ENCODE measurements at places on chromosomes 5 and 9. TPM values are rescaled to one million over a fixed set of nuclear protein-coding genes. Genes with fewer than 3 reads are reported as not detected.

CCNO gene
- total RNA-seq = 0.42 TPM

ADGRD2 gene
- 1.2 TPM for total RNA-seq

NDUFA8 gene
- total RNA-seq = 60.7 TPM

TSSK1B gene
- total RNA-seq = not detected

SLCO4C1 gene
- 4.8 TPM for total RNA-seq

DNA sequence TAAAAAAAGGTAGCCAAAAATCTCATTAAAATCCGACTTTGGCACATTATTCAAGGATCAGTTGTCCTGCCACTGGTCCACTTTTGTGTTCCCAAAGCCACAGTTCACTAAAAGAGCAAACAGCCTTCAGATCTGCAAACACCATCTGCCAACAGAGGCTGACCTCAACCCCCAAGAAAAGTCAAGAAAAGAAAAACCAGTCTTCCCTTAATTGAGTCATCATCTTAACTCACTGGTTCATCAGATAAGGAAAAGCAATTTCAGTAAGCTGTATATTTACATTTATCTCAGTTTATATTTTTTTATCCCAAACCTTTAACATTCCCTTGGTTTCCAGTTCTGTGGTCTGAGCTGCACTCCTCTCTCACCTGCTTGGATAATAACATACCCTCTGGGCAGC is 21.2 kb downstream of the RASEF start:
- no peaks in the 10 kb centered on the region for H3K27me3 ChIP-seq
- H3K36me3 ChIP-seq = no peaks in the 10 kb centered on the region
- DNase-seq = no peak
- no peaks in the 10 kb centered on the region for H3K4me1 ChIP-seq

DNA sequence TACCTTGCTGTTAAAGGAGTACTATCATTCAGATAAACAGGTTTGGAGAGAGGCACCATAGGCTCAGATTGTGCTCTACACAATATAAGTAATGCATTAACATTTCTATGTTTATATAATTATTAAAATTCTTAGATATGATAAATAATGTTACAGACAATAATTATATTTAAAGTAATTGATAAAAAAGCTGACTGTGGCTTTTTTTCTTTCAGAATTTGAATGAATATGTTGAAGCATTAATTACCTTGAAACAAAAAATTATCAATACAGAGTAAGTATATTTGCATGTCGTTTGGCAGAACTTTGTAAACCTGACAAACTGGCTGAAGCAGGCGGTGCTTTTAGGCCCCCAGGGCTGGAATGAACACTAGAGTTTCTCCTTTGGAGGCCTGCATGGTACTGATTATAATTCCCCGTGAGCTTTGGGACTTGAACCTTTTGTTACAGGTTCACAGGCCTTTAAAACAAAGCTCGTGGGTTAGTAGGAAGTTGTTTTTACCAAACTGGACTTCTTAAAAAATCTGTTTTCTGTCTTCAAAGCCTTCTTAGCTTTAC is 13.8 kb downstream of the ICE1 start:
- H3K4me3 ChIP-seq = no peak overlapping the region
- H3K4me1 ChIP-seq = no peaks in the 10 kb centered on the region
- DNase-seq = no peak
- no peak overlapping the region for H3K27ac ChIP-seq

- H3K27me3 ChIP-seq = no peaks in the 10 kb centered on the region
- DNase-seq = no peak
- H3K36me3 ChIP-seq = peaks cover 4% of the 10 kb centered on the region
- H3K4me1 ChIP-seq = no peaks in the 10 kb centered on the region
- H3K4me3 ChIP-seq = no peak overlapping the region
Observed at GRCh38 chr5:111869681-111870080, 112.7 kb upstream of the NREP start.

GRCh38 chr9:130626249-130626996 is 38.0 kb upstream of the PRDM12 start:
- DNase-seq = peak; percentile 40
- peaks cover 34% of the 10 kb centered on the region for H3K36me3 ChIP-seq
- no peak overlapping the region for H3K4me3 ChIP-seq

- no peaks in the 10 kb centered on the region for H3K4me1 ChIP-seq
- H3K36me3 ChIP-seq = no peaks in the 10 kb centered on the region
- no peak overlapping the region for H3K27ac ChIP-seq
- H3K27me3 ChIP-seq = no peaks in the 10 kb centered on the region
- no peak for DNase-seq
Observed at GRCh38 chr5:111252799-111253545, 28.8 kb downstream of the CAMK4 start.

DNA sequence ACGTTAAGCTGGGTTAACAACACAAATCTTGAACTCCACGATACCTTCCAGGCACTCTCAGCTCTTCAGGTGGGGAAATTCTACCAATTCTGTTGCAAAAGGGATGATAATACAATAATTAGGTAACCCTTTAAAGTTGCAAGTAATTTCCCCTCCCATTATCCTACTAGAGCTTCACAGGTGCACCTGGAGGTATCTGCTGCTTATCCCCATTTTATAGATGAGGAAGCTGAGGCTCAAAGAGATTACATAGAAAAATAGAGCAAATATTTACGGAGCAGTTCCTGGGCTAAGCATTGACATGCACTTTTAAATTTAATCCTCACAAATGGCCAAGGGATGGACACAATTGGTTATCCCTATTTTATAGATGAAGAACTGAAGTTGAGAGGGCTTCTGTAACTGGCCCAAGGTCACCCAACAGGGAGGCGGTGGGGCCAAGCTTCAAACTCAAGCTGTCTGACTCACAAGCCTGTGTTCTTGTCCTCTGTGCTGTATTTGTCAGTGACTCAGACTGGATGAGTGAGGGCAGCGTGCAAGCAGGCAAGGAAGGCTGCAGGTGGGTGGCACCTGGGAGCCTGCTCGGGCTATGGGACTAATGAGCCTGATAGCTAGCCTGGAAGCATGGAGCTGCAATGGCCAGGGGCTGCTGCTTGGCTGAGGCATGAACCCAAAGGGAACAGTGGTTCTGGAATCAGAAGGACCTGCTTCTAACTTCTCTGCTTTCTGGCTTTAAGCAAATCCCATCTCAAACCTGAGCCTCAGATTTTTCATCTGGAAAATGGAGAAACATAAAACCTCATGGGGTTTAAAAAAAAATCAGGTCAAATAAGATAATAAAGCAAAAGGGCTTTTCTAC is 105.5 kb downstream of the PDE6A start:
- no peak for DNase-seq
- no peaks in the 10 kb centered on the region for H3K4me1 ChIP-seq
- H3K27me3 ChIP-seq = no peaks in the 10 kb centered on the region
- no peak overlapping the region for H3K4me3 ChIP-seq
- peaks cover 2% of the 10 kb centered on the region for H3K36me3 ChIP-seq
- no peak overlapping the region for H3K27ac ChIP-seq

DNA sequence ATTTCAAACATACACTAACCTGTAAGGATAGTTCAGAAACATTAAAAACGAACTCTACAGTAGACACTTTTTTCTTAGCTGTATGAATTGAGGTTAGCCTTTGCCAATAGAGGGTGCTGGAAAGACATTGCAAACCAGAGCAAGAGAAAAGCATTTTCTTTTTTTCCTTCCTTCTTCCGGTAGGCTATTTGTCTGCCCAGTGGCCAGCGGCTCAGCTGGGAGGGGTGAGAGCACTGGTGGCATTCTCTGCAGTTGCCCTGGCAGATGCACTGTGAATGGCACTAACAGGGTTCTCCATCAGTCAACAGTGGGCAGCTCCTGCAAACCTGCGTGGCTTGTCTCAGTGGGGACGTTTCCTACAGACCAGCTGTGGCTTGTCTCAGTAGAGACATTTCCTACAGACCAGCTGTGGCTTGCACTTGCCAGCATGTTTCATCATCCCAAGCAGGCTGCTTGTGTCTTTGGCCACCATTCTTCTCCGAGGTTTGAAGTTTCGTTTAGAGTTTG is 984.5 kb upstream of the CDH18 start:
- H3K4me3 ChIP-seq = no peak overlapping the region
- no peak overlapping the region for H3K27ac ChIP-seq
- peak; percentile 69 for DNase-seq
- no peaks in the 10 kb centered on the region for H3K27me3 ChIP-seq

DNA sequence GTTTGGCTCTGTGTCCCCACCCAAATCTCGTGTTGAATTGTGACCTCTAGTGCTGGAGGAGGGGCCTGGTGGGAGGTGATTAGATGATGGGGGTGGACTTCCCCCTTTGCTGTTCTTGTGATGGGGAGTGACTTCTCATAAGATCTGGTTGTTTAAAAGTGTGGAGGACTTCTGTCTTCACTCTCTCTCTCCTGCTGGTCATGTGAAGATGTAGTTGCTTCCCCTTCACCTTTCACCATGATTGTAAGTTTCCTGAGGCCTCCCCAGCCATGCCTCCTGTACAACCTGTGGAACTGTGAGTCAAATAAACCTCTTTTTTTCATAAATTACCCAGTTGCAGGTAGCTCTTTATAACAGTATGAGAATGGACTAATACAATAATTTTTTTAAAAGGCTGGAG is 10.6 kb upstream of the MYO10 start:
- DNase-seq = no peak
- no peaks in the 10 kb centered on the region for H3K27me3 ChIP-seq
- H3K36me3 ChIP-seq = peaks cover 7% of the 10 kb centered on the region
- H3K27ac ChIP-seq = no peak overlapping the region

GRCh38 chr5:159343295-159344094 is 13.2 kb upstream of the IL12B start:
- peaks cover 3% of the 10 kb centered on the region for H3K4me1 ChIP-seq
- no peak for DNase-seq
- no peak overlapping the region for H3K27ac ChIP-seq
- no peaks in the 10 kb centered on the region for H3K27me3 ChIP-seq

- no peak for DNase-seq
- no peaks in the 10 kb centered on the region for H3K36me3 ChIP-seq
- no peaks in the 10 kb centered on the region for H3K4me1 ChIP-seq
- no peak overlapping the region for H3K27ac ChIP-seq
- H3K4me3 ChIP-seq = no peak overlapping the region
Observed at GRCh38 chr5:137372773-137373160, 126.4 kb downstream of the SPOCK1 start.

- no peak overlapping the region for H3K27ac ChIP-seq
- peaks cover 5% of the 10 kb centered on the region for H3K4me1 ChIP-seq
- no peak for DNase-seq
- H3K27me3 ChIP-seq = no peaks in the 10 kb centered on the region
- no peak overlapping the region for H3K4me3 ChIP-seq
- H3K36me3 ChIP-seq = no peaks in the 10 kb centered on the region
Observed at GRCh38 chr5:10964806-10965205, 203.8 kb upstream of the DAP start.

GRCh38 chr5:67677422-67677970 is 480.9 kb upstream of the CD180 start:
- no peaks in the 10 kb centered on the region for H3K27me3 ChIP-seq
- DNase-seq = no peak
- no peak overlapping the region for H3K27ac ChIP-seq
- no peak overlapping the region for H3K4me3 ChIP-seq
- peaks cover 7% of the 10 kb centered on the region for H3K4me1 ChIP-seq
- no peaks in the 10 kb centered on the region for H3K36me3 ChIP-seq
